ENCODE measurements at places on chromosomes 12 and 14. TPM values are rescaled to one million over a fixed set of nuclear protein-coding genes. Genes with fewer than 3 reads are reported as not detected.

Gene TBC1D30
- 3.6 TPM for total RNA-seq

Gene FAM181A
- total RNA-seq: not detected

DNA sequence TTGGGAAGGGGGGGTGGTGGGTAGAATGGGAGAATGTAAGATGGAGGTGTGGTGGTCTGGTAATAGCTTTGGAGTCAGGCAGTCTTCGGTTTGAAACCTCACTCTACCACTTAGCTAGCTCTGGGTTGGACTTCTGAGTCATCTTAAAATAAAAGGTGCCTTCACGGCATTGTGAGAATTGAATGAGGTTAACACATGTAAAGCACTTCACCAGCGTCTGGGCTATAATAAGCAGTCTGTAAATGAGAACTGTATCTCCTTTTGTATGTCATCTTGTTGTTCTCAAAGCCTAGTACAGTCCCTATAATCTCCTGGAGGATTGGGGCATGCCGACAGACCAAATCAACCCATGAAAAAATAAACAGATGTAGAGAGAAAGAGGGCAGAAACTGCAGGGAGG lies 11.2 kb downstream of the C2CD5 start:
- DNase-seq: no peak

GRCh38 chr14:66972469-66972868 lies 216.8 kb upstream of the GARIN2 start:
- no peak for DNase-seq
